Glutamatergic neuron (in vitro differentiated cells): ENCODE measurements at places on chromosomes 1 and 21. TPM values are rescaled to one million over a fixed set of nuclear protein-coding genes. Genes with fewer than 3 reads are reported as not detected.

PRAMEF5 gene
- total RNA-seq, result not detected

DVL1 gene
- total RNA-seq, result 124 TPM

LDLRAP1 gene
- 2.4 TPM for total RNA-seq

TDRD5 gene
- total RNA-seq, result not detected

RCOR3 gene
- 82.1 TPM for total RNA-seq
